Aortic smooth muscle cell (primary cell): ENCODE measurements at places on chromosomes 13 and 19. TPM values are rescaled to one million over a fixed set of nuclear protein-coding genes. Genes with fewer than 3 reads are reported as not detected.

DOHH gene
- 9.3 and 13.6 TPM in 2 replicates for total RNA-seq

SELENOV gene
- not detected in 2 replicates for total RNA-seq

WDR87 gene
- not detected in 2 replicates for total RNA-seq

ZNF91 gene
- total RNA-seq, result 10.0 and 11.9 TPM in 2 replicates

GPR42 gene
- total RNA-seq, result not detected in 2 replicates

SHISA7 gene
- total RNA-seq, result not detected in 2 replicates

ZNF835 gene
- 0.50 and 1.8 TPM in 2 replicates for total RNA-seq

KIR3DL2 gene
- not detected in 2 replicates for total RNA-seq

RGS9BP gene
- total RNA-seq, result 0.26 and 0.31 TPM in 2 replicates
